SK-N-DZ (cell line): ENCODE measurements at places on chromosomes 4 and X.

DNA sequence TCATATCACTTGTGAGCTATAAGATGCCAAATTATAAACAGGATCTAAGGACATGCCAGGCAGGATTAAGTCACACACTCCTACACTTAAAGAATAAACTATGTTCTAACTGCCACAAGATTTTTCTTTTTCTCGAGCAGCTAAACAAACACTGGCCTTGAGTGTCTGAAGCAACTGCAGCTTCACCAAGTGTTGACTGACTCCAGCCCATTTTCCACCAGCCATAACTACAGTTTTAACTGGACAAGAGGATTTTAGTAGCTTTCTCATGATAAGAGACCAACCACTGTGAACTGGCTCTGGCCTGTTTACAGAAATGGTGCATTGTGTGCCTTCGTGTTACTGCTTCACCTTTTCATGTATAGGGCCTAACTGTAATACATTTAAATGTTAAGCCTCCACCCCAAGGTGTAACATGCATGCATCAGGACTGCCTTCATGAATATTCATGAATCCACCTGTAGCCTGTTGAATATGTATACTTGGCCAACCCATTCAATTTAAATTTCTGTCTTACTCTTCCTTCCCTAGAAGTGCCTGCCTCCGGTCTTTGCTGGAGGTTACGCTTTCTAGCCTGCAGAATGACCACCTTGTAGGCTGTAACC lies 10.8 kb downstream of the UCP1 start:
- no peak for DNase-seq

- no peak for DNase-seq
Observed at GRCh38 chr4:163895378-163896005, 401.0 kb downstream of the TMA16 start.

DNA sequence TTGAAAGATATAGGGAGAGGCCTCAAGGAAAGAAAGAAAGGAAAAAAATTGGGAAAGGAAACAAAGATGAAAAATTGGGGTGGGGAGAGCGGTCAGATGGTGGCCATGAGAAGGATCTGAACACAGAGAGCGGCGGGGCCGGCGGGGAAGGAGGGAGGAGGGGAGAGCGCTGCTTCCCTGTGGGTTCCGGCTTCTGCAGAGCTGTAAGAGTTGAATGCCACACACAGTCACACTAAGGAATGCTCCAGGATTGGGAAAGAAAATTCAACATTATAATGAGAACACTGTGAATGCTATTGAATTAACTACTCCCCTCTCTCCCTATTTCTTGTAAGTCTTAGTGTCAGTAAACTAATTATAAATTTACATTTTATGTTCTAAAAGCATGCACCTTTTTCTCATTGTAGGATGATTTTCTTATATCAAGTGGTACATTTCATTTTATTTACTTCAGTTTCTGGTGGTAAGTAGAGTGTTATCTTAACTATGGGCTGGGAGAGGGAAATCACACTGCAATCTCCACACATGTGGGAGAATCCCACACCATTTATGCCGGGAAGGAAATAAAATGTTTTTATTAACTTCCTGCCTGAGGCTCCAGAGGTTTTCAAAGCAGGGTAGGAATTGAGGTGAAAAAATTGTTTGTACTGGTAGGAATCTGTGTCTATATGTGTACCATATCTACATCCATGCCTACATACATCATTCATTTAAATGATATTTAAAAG lies 904 bp downstream of the F11 start:
- peak; percentile 5 for DNase-seq

- no peak for DNase-seq
Observed at GRCh38 chr4:98937986-98938720, 9.2 kb upstream of the EIF4E start.

DNA sequence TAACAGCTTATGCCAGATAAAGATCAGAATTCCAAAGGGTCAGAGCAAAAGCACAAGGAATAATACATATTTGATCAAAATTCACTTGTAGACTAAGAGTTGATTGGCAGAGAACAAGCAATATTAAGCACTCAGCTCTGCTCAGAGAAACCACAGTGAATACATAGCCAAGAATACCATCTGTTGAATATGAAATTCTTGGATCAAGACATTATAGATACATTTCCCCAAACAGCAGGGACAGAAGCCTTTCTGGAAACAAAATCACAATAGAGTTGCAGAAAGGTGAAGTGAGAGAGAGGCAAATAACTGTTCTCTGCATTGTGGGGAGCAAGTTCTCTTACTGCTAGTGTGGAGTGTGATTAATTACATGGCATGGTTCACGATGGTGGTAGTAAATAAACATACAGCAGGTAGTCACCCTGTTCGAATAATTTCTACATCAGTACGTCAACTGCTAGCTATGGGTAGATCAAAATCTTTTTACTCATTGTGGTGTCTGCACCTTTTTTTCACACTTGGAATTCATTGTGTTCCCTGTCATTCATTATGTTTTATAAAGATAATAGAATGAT lies 366.7 kb downstream of the PCDH7 start:
- DNase-seq: no peak

- no peak for DNase-seq
Observed at GRCh38 chrX:1600406-1601050, 9.1 kb downstream of the AKAP17A start.

DNA sequence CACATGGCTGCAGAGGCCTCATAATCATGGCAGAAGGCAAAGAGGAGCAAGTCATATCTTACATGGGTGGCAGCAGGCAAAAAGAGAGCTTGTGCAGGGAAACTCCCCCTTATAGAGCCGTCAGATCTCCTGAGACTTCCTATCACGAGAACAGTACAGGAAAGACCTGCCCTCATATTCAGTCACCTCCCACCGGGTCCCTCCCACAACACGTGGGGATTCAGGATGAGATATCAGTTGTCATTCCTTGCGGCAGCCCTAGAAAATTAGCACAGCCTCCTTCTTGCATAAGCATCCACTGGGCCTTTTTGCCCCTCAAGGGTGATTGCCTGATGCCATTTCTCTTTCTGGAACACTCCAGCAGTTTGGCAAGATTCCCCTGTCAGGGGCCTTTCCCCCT lies 61.7 kb upstream of the STX18 start:
- DNase-seq: no peak

DNA sequence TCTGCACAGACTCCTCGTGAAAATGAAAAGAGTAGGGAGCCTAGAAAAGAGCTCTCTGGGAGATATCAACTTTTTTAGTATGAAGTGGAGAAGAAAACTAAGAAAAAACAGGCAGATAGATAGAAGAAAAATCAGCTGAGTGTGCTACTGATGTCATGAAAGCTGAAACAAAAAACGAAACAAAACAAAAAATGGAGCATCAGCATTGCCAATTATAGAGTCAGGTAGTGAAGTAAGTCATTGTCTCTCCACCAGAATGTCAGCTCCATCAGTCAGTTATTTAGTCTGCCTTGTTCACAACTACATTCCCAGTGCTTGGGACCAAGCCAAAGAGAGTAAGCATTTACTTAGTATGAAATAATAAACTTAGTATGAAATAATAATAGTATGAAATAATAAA lies 595.1 kb downstream of the STPG2 start:
- DNase-seq: no peak

GRCh38 chrX:34624416-34624815 lies 32.7 kb downstream of the TMEM47 start:
- DNase-seq: no peak

GRCh38 chrX:149497626-149498025 lies 7.5 kb downstream of the IDS start:
- no peak for DNase-seq

DNA sequence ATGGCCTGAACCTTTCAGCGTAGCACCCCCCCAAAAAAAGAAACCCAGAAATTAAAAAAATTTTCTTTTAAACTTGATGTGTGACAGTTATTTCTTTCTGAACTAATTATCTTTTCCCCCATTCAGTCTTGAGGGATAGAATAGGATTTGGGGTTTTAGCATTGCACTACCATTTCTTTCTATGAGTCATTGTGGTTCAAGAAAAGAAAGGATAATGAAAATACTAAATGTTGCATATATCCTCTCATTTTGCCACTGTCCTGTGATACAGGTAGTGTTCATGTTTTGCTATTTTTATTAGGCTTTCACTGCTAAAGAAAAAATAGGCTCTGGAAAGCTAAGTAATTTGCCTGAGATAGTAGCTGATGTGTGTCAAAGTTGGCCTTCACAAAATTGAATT lies 39.4 kb upstream of the DCK start:
- no peak for DNase-seq

DNA sequence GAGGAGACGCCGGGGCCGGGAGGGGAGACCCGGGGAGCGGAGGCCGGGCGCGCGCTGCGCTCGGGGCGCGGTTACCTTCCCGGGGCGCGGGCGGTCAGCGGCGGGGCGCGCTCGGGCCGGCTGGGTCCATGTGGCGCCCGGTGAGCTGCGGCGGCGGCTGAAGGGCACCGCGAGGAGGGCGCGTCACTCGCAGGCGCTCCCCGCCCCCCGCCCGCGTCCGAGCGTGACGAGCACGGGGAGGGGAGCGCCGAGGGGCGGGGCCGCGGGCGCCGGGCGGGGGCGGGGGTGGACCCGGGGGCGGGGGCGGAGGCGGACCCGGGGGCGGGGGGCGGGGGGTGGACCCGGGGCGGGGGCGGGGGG lies at the start of gene CPLX1:
TSS of gene CPLX1 (minus strand) at position 159 of the 360 bp plus-strand sequence. CDS start 1,607 bp downstream, outside the sequence.
- DNase-seq: no peak

GRCh38 chr4:16738558-16738957 lies 159.9 kb downstream of the LDB2 start:
- no peak for DNase-seq

- DNase-seq: no peak
Observed at GRCh38 chr4:134018846-134019245, 182.7 kb downstream of the PABPC4L start.

- peak; percentile 74 for DNase-seq
Observed at GRCh38 chr4:140252141-140252741, 98.3 kb upstream of the MAML3 start.

GRCh38 chr4:52837716-52838558 lies 24.2 kb upstream of the RASL11B start:
- DNase-seq: no peak

- no peak for DNase-seq
Observed at GRCh38 chr4:123841447-123842121, 445.0 kb downstream of the SPRY1 start.

DNA sequence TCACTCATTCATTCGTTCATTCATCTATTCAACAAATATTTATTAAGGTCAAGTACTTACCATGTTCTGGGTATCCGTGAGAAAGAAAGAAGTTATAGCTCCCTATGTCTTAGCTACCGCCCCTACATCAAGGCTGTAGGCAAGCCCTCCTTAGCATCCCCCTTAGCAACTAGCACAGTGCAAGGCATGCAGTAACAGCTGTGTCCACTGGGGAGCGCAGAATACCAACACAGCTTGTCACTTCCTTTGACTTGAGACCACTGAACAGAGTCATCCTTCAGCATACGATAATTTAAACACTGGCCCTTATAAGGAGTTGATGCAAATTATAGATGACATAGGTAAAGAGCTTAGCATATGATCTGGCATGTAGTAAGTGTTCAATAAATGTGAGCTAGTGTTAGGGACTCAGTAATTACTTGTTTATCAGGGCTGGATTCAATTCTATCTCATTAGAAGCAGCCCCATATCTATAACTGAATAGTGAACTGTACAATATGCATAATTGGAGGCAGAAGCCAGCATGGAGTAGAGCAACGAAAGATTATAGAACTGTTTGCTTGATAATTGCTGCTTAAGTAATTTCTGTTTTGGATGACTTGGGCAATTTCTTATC lies 8.7 kb downstream of the KIAA1210 start:
- peak; percentile 27 for DNase-seq

DNA sequence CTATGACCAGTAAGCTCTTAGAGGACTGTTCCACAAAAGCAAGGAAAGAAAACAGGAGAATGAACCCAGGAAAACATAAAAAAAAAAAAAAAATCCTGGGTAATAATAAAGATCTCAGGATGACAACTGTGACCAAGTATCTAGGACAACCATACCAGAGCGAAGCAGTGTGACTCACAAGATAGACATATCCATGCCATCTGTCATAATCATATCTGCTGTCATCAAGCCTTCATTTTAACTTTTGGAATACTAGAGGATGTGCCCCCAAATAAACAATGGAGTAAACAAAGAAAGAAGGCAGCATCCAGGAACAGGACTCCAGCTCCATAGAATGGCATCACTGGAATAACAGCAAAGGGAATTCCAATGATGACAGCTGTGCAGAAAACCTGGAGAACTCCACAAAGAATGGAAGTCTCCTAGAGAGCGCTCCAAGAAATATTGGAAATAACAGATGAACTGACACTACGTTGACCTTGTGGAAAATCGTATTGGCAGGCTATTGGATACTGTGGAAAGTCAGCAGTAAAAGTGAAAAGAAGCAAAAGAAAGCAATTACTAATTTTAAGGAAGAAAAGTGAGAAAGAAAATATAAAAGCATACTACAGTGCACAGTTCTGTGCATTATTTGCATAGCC lies 35.3 kb downstream of the HPGDS start:
- DNase-seq: no peak

DNA sequence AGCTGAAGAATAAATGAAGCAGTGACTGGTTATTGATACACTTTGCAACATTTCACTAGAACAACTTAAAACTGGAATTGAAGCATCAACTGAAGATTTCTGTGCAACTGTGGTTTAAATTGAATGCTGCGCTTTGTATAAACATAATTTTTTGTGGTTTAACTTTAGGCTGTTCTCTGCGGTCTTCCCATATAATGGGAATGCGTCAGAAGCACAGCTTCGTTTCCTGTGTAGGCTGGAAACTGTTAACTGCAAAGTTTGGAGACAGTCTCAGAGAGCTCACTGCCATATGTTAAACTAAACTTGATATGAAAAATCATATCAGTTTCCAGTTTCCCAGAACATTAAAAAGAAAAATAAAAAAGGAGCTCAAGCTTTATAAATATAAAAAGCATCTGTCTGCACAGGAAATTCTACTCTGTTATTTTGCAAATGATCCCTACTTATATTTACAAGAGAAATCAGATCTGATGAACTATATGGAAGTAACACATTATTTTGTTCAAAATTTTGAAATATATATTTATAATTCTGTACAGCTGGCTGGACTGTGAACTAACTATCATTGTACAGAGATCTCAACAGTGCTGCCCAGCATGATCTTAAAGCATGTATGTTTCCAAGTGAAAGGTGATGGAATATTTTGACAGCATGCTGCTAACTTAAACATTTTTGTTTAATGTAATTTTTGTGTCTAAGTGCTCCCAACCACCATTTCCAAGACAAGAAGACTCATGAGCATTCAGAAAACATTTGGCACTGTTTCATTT lies 139.9 kb downstream of the NDST3 start:
- no peak for DNase-seq

GRCh38 chr4:187999406-187999932 lies 3.9 kb downstream of the ZFP42 start:
- no peak for DNase-seq

DNA sequence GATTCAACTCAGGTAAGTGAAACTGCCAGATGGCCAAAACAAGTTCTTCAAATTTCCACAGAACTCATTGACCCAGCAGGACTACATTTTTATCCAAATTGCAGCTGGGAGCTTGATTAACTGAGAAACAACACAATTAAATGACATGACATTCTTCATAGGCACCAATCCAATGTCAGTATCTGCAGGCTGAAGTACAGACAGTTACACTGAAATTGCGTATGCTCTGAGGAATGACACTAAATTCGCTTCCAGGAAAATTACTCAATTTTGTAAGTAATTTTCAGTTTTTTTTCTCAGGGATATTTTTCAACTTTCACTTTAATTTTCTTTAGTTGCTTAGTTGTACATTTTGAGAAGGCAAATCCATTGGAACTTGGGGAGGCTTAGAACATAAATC lies 4.5 kb downstream of the C1GALT1C1 start:
- DNase-seq: no peak

GRCh38 chr4:138039010-138039409 lies 203.1 kb downstream of the SLC7A11 start:
- DNase-seq: no peak

GRCh38 chr4:98377559-98377958 lies 116.4 kb downstream of the RAP1GDS1 start:
- no peak for DNase-seq
